ENCODE measurements at places on chromosomes 13 and 19.

- no peak for DNase-seq
Observed at GRCh38 chr19:518598-519231, 11.4 kb downstream of the TPGS1 start.

DNA sequence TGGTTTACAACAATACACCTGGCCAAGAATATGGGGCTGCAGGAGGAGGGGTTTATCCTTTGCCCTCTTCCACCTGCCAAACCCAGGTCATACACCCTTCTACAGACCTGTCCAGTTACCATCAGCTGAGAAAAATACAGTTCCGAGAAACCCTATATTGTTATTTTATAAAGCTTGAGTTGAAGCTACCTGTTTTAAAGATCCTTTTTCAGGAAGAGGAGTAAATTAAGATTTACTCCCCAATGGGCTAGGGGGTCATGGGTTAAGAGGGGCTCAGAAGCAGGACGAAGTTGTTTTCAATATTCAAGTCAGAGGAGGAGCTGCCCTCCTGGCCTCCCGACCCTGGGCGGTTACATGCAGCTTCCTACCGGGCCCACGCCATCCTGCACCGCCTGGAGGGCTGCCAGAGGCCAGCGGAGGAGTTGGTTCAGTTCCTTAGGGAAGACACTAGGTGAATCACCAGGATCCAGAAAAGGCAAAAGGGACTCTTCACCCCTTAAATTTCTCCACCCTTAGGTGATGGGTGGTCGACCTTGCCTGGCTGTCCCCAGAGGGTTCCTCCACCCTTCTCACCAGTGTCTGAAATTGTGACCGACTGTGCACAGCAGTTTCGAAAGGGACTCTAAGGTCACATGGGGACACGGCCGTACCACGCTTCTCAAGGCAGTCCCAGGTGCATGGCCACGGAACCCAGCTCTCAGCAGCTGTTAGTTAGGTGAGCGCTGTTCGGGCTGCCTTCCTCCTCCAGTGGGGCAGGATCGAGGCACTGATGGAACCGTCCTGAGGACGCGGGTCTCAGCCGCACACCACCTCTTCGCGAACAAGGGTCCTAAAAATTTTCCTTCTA is 1.2 kb downstream of the GJB2 start:
- no peak for DNase-seq

DNA sequence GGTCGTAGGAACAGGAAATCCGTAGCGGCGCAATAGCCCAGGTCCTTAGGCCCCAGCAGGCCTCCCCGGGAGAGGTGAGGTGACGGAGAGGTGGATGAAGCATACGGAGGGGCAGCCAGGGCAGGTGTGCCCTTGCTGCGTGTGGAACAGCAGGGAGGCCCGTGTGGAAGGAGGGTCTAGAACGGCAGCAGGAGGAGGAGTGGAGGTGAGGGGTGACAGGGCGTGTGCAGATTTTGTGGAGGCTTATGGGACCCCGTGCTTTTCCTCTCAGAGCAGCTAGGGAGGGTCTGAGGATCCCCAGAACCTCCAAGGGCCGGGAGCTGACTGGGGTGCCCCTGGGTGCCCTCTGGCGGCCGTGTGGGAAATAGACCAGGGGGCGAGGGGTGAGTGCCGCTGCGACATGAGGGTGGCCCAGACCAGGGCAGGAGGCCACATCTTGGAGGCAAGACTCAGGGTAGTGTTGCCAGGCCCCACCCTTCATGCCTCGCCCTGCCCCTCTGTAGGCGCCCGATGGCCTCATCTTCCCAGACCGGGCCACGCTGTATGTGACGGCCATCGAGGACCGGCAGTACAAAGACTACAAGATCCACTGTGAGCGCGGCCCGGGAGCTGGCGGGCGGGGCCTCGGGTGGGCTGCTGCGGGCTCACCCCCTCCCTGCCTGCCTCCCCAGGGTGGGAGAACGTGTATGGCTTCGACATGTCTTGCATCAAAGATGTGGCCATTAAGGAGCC is 5.0 kb upstream of the ADM5 start:
- peak; percentile 77 for DNase-seq

GRCh38 chr13:113898391-113898790 is 34.5 kb upstream of the GAS6 start:
- no peak for DNase-seq

DNA sequence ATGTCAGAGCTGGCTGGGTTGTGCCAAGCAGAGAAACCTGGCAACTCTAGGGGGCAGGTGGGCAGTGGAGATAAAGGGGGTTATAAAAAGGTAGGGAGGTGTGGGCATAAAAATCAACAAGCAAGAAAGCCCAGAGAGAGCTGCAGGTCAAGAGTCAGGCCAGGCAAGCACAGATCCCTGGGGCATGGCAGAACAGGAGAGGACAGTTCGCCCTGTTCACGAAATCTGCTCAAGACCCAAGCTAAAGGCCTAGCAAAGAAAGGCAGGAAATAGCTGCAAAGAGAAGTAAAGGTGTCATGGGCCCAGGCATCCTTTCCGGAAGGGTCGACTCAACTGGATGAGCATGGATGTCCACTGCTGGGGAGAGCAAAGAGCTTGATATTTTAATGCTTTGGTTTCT is 3.4 kb downstream of the MBNL2 start:
- DNase-seq: no peak

DNA sequence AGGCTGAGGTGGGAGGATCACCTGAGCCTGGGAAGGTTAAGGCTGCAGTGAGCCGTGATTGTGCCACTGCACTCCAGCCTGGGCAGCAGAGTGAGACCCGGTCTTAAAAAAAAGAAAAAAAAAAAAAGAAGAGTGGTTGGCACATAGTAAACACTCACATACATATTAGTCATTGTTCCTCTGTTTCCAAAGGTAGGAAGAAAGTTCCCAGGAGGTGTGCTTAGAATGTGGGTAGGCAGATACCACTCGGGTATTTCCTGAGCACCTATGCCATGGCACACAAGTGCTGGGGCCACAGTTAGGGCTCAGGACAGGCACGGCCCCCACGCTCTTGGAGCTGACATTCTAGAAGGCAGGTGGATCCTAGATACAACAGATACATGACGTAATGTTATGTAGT is 41.4 kb downstream of the SIPA1L3 start:
- DNase-seq: no peak

- no peak for DNase-seq
Observed at GRCh38 chr13:112990783-112991182, 21.8 kb downstream of the MCF2L start.

DNA sequence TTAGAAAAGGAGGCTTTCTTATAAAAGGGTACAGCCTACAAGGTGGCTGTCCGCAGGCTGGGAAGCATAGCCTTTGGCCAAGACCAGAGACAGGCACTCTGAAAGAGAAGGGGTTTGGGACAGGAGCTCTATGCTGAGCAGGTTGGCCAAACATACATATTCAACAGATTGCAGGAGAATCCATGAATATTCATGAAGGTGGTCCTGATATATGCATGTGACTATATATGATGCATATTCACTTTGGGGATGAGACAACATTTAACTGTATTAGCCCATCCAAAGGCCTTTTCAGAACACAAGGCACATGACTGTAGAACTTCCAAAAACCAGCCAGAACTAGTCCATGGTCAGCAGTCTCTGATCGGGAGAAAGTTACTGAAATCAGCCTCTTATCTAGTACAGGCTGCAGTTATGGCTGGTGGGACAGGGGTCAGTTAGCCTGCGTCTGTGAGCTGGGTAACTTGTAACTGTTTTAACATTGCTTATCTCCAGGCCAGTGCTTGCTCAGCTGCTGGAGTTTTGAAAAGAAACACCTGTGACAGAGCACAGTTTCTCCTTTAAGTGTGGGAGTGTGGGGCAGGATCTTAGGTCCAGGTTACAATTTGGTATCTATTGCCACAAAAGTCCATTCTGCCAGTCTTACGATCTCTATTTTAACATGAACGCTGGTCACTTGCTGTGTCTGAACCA is 924.2 kb downstream of the UQCRFS1 start:
- DNase-seq: no peak

- DNase-seq: no peak
Observed at GRCh38 chr19:32318884-32319520, 26.4 kb upstream of the ZNF507 start.

GRCh38 chr13:102947745-102948405 is 102.0 kb downstream of the ERCC5 start:
- no peak for DNase-seq

- no peak for DNase-seq
Observed at GRCh38 chr13:94343243-94343585, 136.3 kb downstream of the DCT start.

GRCh38 chr19:13029893-13030292 is 34.6 kb downstream of the NFIX start:
- no peak for DNase-seq

DNA sequence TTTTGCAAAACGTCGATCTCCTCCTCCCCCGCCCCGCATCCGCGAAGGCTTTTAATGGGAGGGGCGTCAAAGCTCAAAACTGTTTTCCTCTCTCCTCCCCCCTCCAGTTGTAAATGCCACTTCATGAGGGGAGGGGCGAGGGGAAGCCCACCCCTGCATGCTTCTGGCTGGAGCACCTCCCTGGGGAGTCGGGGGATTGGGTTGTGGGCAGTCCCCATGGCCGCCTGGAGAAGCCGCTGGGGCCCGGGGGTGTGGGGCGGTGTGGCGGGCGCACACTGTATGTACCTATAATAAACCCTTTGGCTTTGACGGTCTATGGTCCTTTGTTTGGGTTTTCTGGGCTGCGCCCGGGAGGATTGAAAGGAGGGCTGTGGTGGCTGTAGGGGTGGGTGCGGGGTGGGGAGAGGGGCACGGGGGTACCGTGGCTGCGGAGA is 505 bp upstream of the SHKBP1 start:
- no peak for DNase-seq

DNA sequence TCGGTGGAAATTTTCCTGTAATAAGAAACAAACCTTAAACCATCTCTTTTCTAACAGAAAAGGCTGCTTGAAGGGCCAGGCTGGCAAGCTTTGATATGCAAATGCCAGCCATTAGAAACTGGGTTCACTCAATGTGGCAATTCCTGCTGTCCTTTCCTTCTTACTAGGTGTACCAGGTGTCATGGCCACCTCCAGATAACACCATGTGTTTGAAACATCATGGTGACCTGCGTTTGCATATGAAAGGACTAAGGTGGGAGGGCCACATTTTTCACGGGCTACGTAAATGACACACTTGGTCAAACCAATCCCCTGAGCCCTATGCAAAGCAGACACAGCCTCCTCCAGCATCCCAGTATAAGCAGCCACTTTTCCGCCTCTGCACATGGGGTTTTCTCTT is 789.1 kb upstream of the SLITRK5 start:
- no peak for DNase-seq

- no peak for DNase-seq
Observed at GRCh38 chr19:38838208-38838985, 6.8 kb upstream of the ECH1 start.

GRCh38 chr13:24893863-24894262 is 129.9 kb downstream of the RNF17 start:
- no peak for DNase-seq

DNA sequence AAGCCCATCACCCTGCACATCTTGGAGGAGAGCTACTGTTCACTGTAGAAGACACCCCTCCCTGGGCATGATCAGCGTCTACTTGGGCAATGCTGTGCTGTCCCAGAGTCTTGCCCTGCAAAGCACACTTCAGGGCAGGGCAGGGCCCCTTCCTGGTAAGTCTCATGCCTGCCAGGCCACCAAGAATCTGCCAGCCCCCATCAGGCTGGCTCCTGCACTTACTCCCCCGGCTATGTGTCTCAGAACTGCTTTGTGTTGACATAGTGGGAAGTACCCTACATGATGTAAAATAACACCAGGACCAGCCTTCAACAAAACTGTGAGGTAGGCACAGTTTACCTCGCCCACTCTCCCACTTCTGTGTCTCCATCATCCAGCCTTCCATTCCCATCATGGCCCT is 27.8 kb upstream of the ATP12A start:
- DNase-seq: no peak

DNA sequence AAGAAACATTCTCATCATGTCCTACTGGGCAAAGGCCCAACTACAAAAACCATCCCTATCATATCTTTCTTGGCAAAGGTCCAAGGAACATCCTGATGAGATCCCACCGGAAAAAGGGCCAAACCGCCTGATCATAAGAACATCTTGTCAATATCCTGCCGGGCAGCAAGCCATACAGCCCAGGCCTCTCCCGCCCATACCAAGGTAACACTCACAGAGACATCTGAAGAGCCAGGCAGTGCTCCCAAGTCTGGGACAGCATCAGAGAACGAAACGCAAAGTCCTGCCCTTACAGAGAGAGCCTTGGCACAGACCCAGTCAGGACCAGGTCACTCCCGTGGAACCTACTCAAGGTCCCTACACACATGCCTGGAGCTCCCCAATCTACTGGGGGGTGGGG is 18.5 kb upstream of the ZNF331 start:
- DNase-seq: no peak

DNA sequence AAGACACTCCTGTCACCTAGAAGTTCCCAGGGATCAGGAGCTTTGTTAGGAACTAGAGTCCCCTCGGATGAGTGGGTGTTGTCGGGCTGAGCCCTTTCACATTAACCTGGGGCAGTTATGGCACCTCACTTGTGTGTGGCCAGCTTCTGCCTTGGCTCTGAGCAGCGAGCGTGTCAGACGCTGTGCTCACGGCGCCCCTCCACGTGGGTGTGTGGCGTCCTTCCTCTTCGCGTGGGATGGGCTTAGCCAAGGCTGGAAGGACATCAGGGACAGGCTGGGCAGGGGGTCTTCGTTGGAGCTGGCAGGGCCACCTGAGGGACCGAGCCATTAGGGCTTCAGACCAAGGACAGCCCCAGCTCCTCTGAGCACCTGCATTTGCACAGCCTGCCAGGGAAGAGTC is 23.4 kb downstream of the DOT1L start:
- DNase-seq: no peak

DNA sequence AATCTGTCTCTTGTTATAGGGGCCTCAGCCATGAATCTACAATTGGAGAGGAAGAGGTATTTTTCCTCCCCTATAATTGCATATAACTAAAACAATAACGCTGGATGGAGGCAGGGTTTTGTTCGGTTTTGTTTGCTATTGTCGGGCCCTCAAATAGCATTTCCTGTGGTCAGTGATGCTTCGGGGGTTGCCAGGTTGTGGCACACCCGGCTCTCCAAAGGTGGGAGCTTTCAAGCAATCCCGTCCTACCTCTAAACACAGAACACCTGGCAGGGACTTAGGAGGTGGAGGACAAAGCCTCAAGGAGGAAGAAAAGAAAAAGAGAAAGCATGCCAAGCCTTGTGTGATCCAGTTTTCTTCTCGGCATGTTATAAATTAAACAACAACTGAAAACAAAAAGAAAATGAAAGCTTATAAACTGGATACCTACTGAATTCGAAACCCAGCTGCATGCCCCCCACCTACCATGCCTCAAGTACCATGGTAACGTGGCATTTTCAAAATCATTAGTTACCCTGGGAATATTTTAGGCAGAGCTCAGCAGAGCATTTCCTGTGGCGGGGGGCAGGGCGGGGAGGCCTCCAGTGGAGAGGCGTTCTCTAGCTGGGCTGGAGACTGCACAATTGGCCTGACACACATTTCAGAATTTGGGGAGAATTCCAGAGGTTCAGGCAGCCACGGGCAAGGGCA is 213.8 kb downstream of the DCLK1 start:
- DNase-seq: no peak
